ENCODE measurements at places on chromosomes 4 and X. TPM values are rescaled to one million over a fixed set of nuclear protein-coding genes. Genes with fewer than 3 reads are reported as not detected.

CT45A8 gene
- total RNA-seq: not detected

SH3D19 gene
- 95.9 TPM for total RNA-seq

ART3 gene
- total RNA-seq: not detected

LINC00632 gene
- total RNA-seq: 10.9 TPM

CXorf51B gene
- total RNA-seq: not detected

PTPN13 gene
- total RNA-seq: 41.6 TPM

ZNF185 gene
- total RNA-seq: 4.7 TPM

FGFBP2 gene
- total RNA-seq: not detected

IL1RAPL2 gene
- total RNA-seq: 0.27 TPM

NDST4 gene
- not detected for total RNA-seq

SLC4A4 gene
- total RNA-seq: 2.4 TPM

SULT1B1 gene
- total RNA-seq: 1.3 TPM

MAGEA1 gene
- total RNA-seq: not detected

CFAP99 gene
- total RNA-seq: not detected

ADAM29 gene
- not detected for total RNA-seq

LRP2BP gene
- 0.74 TPM for total RNA-seq

GUCY1A1 gene
- total RNA-seq: 0.09 TPM

PABPC1L2A gene
- not detected for total RNA-seq

BEX1 gene
- total RNA-seq: 0.36 TPM

Measured in fibroblast of the aortic adventitia (primary cell).